Fibroblast of skin of right biceps (primary cell): ENCODE measurements at places on chromosomes 5 and 9.

DNA sequence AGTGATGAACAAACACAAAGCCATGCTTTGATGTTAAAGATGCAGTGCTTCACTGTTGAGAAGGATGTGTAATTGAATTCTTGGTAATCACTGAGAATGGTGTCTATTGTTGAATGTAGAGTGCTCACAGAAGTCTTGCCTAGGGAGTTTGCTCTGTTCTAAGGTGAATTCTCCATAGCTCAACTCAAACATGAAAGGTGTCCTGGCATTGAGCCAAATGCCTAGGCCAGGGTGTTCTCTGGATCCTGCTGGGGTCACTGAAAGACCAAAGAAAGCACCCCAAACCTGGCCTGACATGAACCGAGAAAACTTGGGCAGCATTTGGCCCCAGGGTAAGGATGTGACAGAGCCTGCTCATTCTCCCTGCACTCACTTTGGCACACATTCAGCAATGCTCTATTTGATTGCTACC lies 217.3 kb downstream of the ARL15 start:
- DNase-seq: no peak

DNA sequence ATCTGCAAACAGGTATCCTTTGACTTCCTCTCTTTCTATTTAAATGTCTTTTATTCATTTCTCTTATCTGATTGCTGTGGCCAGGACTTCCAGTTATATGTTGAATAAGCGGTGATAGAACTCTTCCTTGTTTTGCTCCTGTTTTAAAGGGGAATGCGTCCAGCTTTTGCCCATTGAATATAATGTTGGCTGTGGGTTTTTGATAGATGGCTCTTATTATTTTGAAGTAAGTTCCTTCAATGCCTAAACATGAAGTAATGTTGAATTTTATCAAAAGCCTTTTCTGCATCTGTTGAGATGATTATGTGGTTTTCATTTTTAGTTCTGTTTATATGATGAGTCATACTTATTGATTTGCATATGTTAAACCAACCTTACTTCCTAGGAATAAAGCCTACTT lies 300.5 kb upstream of the CTNND2 start:
- DNase-seq: no peak

DNA sequence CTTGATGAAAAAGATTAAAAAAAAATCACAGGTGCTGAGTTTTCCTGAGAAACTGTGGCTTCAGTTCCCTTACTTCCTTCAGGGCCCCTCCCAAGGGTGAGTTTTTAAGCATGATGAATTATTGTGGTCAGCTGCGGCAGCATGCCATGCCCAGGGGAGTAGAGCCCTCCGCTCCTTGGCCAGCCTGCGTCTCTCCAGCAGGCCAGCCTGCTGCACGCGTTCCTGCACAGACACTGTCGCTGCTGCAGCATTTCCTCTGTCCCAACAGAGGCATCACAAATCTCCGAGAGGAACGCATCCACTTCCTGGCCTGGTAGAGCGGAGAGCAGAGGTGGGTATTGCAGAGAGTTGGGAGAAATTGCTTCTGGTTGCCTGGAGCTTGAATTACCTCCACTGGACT lies 26.1 kb upstream of the GLRA1 start:
- DNase-seq: no peak

GRCh38 chr5:105581988-105582690 lies 2019.5 kb upstream of the NUDT12 start:
- DNase-seq: no peak

- DNase-seq: peak; percentile 7
These were observed 226.8 kb downstream of the NMUR2 start for GRCh38 chr5:152178350-152178699.

DNA sequence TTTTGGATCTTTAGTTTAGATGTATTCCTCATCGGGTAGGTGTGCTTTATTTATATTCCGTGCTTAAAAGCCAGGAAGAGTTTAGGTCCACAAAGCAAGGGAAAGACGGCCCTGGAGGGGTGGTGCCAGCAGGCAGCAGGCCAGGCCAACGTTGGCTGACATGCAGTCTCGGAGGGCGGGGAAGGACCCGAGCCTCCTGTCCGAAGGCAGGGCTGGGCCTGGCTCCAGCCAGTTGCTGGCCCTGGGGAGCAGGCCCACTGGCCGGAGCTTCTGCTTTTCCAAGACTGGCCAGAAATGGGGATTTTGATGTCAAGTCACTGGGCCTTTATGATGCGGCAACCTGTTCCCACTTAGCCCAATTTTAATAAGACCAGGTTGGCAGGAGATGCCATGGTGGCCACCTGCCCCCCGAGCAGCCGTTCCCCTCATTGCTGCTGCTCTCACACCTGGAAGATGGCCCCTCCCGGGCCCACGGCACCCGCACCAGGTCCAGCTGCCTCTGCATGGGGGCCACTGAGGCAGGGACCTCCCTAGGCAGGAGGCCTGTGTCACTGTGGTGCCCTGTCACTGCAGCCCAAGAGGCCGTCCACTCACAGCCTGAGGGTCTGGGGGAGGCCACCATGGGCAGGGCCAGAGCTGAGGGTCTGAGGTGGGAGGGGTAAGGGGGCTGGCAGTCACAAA lies 23.2 kb downstream of the LPCAT1 start:
- no peak for DNase-seq

DNA sequence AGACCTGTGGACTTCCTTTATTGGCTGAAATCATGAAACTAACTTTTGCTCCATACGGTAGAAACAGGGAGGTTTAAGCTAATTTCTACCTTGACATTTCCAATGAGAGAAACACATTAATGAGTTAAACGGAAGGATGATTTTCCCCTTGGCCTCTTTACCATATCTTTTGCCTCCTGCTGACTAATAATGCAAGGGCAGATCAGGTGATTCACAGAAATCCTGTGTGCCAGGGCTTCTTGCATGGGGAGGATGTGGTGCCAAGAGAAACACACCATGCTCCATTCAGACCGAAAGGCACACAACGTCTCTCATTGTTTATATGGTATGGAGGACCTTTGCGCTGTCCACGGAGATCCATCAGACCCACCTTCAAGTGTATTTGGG lies 17.4 kb upstream of the PRLR start:
- DNase-seq: no peak

DNA sequence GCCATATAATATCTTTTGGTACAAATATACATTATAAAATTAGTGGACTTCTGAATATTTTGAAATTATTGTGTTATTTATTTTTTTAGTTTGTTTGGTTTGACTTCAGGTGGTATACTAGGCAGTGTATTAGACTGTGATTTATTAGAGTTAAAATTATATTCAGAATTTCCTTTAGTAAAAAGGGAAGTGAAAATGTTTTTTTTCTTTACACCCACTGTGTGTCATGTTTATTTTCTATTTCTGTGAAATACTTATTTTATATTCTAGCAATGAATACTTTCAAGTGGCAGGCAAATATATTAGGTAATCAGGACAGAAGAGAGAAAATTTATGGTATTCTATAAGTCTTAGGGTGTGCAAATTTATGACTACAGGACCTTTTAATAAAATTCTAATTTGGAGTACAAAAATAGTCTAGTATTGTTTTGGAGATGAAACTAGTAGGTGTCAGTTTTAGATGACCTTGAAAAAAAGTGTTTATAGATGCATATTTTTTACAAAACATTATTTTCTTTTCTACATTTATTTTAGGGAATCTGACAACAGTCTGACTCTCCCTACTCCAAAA lies 8.8 kb downstream of the CSNK1G3 start:
- no peak for DNase-seq

GRCh38 chr9:83154087-83154736 lies 91.3 kb upstream of the RASEF start:
- peak; percentile 29 for DNase-seq

DNA sequence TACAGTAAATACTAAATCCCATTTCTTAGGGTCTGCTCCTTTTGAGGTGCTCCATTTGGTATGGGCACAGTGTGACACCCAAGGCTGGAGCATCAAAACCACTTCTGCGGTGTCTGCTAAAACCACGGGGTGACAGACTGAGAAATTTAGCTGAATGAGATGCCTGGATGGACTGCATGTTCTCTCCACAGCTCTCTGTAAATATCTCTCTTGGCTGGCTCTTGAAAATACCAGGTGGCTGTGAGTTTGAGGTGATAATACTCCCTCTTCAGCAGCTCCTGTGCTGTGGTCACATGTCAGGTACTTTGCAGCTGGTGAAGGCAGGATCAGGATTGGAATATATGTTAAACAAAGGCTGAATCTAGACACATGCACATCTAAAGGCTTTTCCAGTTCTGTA lies 93.7 kb upstream of the SIMC1 start:
- DNase-seq: no peak

GRCh38 chr5:54611290-54611951 lies 93.9 kb downstream of the SNX18 start:
- peak; percentile 69 for DNase-seq

DNA sequence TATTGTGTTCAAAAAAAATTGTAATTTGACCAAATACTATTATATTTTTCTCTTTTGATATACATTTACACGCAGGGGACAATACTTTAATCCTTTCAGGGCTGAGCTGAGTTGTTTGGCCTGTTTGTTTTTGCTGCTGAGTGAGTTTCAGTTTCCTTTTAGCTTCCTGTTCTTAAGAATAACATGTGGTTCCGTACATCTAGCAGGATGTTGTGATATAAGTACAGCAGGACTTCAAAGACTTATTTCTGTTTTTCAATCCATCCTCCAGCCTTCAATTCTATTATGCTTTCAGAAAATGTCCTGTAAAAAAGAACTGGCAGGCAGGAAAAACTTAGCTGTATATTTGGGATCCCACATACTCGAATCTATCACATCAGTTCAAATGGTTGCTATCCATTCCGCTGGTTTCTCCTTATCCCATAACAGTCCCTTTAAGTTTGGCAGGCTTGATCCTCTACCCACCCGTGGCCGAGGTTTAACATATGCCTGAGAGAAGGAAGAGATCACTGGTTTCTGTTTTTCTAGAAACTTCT lies 1037.3 kb upstream of the ACO1 start:
- peak; percentile 10 for DNase-seq

DNA sequence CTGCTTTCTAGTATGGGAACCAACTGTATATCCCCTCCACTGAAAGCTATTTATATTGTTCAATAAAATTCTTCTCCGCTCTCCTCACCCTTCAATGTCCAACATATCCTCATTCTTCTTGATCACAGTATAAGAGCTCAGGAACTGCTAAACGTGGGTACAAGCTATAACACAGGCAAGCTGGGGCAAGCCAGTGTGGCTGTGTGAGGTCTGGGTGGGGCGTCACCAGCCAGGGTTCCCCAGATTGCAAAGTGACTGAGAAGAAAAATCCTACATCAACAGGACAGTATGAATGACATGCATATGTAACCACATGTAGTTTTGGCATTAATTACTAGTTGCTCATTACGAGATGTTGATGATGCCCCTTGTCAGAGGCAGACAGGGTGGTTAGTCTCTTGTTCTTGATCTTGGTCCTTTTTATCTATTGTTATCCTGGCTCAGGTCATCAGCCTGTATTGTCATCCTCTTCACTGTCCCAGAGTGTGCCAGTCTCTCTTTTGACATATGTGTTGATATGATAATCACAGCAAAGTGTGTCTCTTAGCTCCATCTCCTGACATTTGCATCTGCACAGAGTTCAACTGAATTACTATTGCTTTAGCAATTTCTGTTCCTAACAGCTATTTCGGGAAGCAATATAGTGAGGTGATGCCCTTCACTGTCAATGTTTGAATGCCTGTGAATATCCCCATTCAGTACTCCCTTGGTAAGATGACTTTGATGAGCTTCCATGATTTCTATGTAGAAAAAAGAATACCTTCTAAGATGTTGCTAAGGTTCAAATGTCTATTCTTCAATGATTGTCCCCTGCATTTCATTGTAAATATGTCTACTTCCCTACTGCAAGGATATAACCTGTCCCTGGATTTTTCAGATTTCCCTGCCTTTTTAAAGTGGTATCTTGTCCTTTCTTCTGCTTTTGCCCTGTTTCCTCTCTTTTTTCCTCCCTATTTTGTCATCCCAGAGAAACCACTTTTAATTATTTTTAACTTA lies 140.3 kb downstream of the MAT2B start:
- no peak for DNase-seq

DNA sequence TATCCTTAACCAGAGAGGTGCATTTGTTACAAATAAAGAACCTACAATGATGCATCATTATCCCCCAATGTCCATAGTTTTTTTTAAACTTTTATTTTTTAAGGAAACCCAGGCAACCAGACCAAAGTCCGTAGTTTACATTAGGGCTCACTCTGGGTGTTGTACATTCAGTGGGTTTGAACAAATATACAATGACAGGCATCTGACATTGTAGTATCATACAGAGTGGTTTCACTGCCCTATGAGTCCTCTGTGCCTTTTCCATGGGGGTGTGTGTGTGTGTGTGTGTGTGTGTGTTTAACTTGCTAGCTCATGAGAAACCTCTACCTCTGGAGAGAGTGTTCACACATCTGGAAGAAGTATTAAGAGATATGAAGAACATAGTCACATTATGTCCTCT lies 141.5 kb downstream of the KDM4C start:
- DNase-seq: no peak

DNA sequence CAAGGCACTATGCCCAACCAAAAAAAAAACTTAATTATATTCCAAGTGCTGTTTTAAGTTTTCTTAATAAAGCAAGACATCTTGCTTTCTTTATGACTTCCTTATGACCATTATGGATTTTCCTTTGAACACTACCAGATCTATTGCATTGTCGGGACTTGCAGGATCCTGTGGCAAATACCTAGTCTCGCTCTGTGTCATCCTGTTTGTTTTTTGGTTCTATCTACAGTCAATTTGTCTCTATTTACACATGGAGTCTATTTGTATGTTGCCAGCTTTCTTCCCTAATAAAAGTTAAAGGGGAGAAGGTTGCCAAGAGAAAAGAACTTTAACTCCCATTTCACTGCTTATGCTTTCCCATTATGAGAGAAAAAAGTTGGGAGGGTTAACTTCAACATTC lies 4.9 kb downstream of the HINT1 start:
- DNase-seq: no peak

DNA sequence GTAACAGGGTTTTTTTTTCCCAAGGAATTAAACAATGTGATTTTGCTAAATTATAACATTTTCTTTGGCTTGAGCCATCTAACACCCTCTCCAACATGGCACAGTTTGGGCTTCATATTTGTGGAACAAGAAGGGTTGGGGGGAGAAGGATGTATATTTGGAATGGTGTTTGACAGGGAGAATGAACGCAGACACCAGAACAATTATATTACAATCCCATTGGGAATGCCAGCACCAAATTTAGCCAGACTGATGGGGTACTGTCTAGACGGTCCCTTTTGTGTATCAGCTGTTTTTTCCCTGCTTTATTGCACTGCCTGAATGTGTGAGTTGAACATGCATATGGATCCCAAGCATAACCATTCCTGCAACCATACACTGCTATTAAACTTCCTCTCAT lies 130.9 kb upstream of the TMEM161B start:
- DNase-seq: no peak

- no peak for DNase-seq
These were observed 27.0 kb upstream of the PDCD1LG2 start for GRCh38 chr9:5483306-5483705.
